ENCODE measurements at places on chromosomes 4 and X. TPM values are rescaled to one million over a fixed set of nuclear protein-coding genes. Genes with fewer than 3 reads are reported as not detected.

DNA sequence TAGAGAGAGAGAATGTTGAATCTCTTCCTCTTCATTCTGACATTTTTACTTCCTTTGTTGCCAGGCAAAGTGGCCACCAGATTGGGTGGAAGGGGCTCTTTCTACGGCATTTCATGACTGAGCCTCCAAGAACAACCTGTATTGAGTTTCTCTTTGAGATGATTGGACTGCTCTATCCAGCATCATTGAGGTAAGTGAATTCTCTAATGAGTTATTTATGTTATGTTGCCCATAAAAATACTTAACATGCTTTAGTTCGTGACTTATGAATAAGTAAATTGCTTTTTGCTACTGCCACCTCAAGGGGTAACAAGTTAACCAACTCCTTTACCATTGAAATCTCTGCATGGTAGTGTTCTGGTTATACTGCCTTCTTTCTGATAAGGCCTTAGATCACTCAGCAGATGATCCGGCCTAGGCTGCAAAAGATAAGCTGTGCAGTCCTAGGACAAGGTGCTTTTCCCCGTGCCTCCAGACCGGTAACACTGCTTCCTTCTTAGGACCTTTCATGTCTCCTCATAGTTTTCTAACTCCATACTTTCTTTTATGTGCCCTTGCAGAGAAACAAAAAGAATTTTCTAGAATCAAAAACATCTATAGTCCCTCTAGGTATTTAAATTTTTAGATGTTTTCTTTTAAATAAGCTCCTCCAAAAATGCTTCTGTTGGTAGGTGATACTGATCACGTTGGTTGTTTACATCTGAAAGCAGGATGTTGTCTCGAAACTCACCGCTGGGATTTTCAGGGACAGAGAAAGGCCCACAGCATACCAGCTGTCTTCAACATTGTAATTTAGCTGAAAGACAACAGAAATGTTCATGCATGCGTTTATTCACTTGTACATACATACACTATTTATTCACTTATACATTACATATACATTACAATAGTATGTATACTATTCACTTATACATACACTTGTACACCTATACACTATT is 157.1 kb upstream of the RBPJ start:
- no peak for DNase-seq

- no peak for DNase-seq
These were observed 33.8 kb upstream of the SLIT2 start for GRCh38 chr4:20217951-20218350.

BST1 gene
- total RNA-seq = under 0.01 TPM

DNA sequence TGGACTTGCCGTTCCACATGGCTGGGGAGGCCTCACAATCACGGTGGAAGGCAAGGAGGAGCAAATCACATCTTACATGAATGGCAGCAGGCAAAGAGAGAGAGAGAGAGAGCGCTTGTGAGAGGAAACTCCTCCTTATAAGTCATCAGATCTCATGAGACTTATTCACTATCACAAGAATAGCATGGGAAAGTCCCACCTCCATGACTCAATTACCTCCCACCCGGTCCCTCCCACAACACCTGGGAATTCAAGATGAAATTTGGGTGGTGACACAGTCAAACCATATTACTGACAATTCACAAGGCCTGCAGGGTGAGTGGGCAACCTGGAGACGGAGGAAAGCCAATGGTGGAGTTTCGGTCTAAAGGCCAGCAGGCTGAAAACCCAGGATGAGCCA is 394.3 kb upstream of the TRAM1L1 start:
- peak; percentile 86 for DNase-seq

- peak; percentile 85 for DNase-seq
These were observed 55.5 kb downstream of the LUZP4 start for GRCh38 chrX:115344885-115345614.

DNA sequence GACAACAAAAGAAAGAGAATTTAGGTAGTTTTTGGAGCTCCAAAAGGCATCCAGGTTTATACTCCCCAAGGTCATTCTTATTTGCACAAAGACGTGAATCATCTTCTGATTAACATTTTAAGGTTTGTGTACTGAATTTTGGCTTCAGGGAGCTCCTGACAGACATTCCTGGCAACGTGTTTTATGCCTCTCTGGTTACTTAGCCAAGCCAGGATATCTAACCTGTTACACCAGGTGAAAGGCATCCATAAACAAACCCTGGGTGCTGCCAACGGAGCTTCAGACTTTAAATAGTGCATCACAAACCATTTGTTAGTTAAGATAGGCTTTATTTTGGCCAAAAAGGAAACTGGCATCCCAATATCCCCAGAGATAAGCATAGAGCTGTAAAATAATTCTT is 997.3 kb downstream of the ARAP2 start:
- no peak for DNase-seq

GRCh38 chr4:1843852-1844251 is 12.1 kb downstream of the LETM1 start:
- no peak for DNase-seq

GRCh38 chr4:39348371-39349315 is 17.5 kb downstream of the RFC1 start:
- DNase-seq = peak; percentile 46

TSPAN7 gene
- 0.59 TPM for total RNA-seq

MAGEA4 gene
- total RNA-seq = not detected

C4orf54 gene
- not detected for total RNA-seq

GAGE13 gene
- not detected for total RNA-seq

CCNQ gene
- 27.3 TPM for total RNA-seq

GRCh38 chr4:110484767-110485166 is 8.8 kb downstream of the ENPEP start:
- DNase-seq = peak; percentile 14

DNA sequence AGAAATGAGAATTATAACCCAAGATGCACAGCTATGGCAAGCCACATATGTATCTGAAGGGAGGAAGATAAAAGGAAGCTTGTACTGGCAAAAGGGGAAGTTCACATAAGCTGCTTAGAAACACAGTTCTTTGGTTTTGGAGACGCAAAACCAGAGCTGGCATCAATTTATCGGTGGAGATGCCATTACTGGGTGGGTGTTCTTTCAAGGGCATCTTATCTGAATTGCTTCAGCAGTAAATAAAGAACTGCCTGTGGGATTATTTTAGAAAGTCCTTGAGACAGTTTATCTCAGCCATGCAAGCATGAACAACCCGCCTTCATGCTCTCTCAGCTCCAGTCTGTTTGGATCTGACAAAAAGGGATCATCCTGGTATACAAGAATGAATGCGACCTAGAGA is 60.8 kb downstream of the DDX60 start:
- DNase-seq = no peak

GRCh38 chrX:155673338-155673737 is 60.6 kb upstream of the TMLHE start:
- no peak for DNase-seq

DNA sequence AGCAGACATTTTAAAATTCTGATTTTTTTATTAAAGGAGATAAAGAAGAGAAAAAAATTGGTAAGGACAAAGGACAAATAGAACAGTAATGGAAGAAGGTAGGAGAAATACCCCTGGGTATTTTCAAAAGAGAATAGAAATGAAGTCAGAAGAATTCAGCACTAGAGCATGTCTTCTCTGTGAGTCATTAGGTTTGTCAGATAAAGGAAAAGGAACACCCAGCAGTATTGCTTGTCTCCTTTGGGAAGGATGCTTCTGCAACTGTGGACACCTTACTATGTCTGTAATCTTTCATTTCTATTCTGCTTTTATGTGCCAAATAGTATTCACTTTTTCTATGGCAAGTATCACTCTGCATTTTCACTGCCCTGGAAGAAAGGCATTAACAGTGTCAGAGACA is 24.0 kb upstream of the PCDH7 start:
- no peak for DNase-seq

- no peak for DNase-seq
These were observed 96.4 kb upstream of the TRPC5OS start for GRCh38 chrX:111779582-111779981.

- peak; percentile 76 for DNase-seq
These were observed 137.2 kb upstream of the PGRMC2 start for GRCh38 chr4:128424527-128425497.

Data from mammary epithelial cell (primary cell).